ENCODE measurements at places on chromosomes 6 and 20. TPM values are rescaled to one million over a fixed set of nuclear protein-coding genes. Genes with fewer than 3 reads are reported as not detected.

DNA sequence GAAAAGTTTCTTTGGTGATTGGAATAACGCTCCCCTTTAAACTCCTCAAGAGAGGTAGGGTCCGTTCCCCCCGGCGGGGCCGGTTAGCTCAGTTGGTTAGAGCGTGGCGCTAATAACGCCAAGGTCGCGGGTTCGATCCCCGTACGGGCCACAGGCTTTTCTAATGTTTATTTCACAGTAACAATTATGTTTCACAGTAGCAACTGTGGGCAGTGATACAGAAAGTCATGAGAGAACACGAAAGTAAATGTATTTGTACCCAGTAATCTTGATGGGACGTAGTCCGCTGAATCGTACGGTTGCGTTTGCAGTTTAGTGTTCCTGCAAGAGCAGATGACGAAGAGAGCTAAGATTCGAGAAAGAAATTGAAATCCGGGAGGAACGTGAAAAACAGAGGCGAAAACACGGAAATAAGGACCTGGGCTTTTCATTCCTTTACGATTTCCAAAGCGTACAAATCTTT lies 505.5 kb downstream of the PRIM2 start:
- no peak for DNase-seq

- DNase-seq = no peak
Observed at GRCh38 chr6:129695373-129696027, 14.5 kb downstream of the ARHGAP18 start.

DNA sequence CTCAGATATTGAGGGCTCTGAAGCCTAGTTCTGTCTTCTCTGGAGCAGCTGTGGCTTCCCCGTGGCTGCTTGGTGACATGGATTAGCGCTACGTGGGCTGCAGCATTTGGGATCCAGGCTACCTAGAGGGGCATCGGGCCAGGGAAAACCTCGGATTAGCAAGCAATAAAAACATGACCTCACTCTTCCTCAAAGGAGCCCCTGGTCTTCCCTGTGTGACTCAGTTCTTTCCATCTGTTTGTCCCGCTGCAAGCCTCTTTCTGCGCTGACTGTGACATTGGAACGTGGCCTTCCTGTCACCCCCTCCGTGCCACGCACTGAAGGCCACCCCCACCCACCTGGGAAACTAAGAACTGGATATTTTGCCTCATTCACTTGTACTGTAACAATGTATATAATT lies 3.6 kb downstream of the MRGBP start:
- DNase-seq = no peak

DNA sequence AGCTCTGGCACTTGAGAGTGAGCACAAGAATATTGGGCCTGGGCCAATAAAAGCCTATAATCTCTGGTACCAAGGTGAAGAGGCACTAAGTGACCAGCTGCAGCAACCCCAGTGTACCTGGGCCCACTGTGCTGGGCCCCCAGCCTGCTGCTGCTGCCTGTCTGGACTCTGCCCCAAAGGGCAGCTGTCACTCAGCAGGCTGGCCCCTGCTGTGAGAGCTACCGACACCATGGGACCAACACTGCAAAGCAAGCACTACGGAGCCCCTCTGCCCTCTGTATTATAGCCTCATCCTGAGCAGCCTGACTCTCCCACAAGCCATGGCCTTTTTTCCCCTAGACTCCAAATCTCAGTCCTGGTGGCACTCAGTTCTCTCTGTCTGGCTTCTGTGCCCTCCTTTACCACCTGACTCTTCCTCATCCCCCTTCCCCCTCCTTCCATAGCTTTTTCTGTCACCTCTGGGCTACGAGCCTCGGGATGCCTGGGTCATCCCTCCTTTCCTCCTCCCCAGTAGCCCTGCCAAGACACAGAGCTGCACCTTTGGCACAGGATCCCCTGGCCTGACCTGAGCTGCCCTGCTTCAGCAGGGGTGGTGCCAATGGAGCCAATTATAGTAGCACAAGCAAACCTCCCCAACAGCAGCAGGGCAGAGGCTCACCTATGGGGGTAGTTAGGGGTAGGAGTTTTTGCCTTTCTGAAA lies 14.2 kb downstream of the RRP36 start:
- no peak for DNase-seq

GRCh38 chr6:81938014-81938856 lies 185.8 kb upstream of the TENT5A start:
- peak; percentile 67 for DNase-seq

- DNase-seq = no peak
Observed at GRCh38 chr6:62775427-62776022, 435.7 kb upstream of the FKBP1C start.

DNA sequence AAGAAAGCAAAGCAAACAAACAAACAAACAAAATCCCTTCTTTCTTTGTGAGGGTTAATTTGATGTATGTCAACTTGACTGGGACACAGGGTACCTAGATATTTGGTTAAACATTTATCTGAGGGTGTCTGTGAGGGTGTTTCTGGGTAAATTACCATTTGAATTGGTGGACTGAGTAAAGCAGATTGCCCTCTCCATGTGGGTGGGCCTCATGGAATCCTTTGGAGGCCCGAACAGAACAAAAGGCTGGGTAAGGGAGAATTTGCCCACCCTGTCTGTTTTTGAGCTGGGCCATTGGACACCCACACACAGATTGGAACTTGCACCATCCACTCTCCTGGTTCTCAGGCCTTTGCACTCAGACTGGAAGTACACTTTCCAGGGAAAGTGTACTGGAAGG lies 628.8 kb upstream of the CITED2 start:
- peak; percentile 80 for DNase-seq

- DNase-seq = no peak
Observed at GRCh38 chr6:35312076-35312800, 14.6 kb downstream of the DEF6 start.

DNA sequence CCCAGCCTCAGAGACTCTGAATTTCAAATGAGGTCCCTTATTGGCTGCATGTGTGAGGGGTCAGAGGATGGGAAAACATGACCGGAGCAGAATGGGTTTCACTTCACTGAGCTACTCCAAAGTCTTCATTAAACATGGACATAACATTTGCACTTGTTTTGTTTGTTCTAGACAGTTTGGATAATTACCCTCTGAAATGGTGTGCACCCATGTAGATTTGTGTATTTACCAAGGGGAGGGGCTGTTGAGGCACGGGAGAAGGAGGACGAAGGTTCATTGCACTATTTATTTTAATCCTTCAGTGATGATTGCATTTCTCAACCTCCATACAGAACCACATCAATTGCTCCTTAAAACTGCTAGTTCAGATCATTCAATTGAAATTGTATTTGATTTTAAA lies 364.2 kb downstream of the TFAP2B start:
- no peak for DNase-seq

GRCh38 chr20:16672299-16672698 lies 57.5 kb upstream of the SNRPB2 start:
- no peak for DNase-seq

DNA sequence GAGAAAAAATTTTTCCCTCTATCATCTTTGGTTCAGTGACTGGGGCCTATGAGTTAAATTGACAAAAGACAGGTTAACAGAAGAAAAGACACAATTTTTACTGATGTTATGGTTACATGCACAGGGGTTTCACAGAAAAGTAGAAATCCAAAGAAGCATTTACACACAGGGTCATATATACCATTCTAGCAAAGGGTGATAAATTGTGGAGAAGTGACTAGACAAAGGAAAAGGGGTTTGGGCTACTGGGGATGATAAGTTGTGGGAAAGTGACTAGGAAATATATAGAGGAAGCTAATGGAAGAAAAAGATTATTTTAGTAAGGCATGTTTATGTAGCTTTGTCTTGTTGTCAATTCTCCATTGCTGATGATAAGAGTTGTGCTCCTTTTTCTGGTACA lies 276.7 kb upstream of the JARID2 start:
- no peak for DNase-seq

DNA sequence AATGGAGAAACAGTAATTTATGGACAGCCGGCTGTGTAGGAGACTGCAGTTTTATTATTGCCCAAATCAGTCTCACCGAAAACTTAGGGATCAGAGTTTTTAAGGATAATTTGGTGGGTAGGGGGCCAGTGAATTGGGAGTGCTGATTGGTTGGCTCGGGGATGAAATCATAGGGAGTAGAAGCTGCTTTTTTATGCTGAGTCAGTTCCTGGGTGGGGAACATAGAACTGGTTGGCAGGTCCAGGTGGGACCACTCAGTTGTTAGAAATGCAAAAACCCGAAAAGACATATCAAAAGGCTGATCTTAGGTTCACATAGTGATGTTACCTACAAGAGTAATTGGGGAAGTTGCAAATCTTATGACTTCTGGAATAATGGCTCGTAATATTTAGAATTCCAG lies 59.3 kb downstream of the DOP1A start:
- DNase-seq = no peak

- DNase-seq = no peak
Observed at GRCh38 chr6:137530404-137530803, 36.2 kb upstream of the OLIG3 start.

DNA sequence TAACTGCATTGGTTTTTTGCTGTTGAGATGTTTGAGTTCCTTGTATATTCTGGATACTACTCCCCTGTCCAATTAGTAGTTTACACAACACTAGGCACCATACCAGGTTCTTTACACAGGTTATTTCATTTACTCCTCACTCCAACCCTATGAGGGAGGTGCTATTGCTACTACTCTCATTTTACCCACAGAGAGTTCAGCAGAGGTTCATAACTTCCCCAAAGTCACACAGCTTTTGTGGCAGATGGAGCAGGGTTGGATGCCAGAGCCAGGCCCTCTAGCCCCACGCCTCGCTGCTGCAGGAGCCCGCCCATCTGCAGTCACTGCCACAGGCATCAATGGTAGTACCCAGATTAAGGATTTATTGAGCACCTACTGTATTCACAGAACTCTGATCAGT lies 61.7 kb upstream of the MAP3K4 start:
- no peak for DNase-seq

DNA sequence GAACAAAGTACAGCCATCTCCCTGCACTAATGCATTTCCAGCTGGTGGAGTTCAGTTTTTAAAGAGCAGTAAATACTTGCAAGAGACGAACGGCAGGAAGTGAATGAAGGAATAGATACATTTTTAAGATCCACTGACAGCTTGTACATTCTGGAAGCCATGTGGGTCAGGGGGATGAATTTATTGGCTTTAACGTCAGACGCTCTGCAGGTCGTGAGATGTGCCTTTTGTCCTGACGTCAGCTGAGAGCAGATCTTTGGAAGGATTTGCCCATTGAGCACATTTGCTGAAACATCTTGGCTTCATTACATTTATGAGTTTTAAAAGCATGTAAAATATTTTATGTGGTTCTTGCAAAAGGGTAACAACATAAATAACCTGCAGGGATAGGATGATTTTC lies 29.5 kb upstream of the SALL4 start:
- DNase-seq = no peak

- no peak for DNase-seq
Observed at GRCh38 chr20:16273812-16274555, 299.3 kb downstream of the KIF16B start.

GRCh38 chr6:32170294-32170693 lies 5.6 kb downstream of the AGPAT1 start:
- DNase-seq = no peak

GRCh38 chr6:31896856-31897611 lies 464 bp downstream of the EHMT2 start:
- no peak for DNase-seq

DNA sequence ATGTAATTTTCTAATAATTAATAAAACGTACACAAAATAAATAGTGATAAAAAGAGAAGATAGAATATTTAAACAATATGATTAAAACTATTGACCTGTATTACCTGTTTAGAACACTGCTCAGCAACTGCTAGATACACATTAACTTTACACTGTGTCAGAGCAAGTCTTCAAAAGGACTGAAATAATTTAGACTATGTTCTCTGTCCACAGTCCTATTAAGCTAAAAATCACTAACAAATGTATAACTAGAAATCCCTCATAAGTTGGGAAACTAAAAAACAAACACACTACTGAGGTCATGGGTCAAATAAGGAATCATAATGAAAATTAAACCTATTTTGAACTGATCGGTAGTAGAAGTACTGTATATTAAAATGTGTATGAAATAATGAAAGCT lies 181.7 kb downstream of the QKI start:
- DNase-seq = no peak

DNA sequence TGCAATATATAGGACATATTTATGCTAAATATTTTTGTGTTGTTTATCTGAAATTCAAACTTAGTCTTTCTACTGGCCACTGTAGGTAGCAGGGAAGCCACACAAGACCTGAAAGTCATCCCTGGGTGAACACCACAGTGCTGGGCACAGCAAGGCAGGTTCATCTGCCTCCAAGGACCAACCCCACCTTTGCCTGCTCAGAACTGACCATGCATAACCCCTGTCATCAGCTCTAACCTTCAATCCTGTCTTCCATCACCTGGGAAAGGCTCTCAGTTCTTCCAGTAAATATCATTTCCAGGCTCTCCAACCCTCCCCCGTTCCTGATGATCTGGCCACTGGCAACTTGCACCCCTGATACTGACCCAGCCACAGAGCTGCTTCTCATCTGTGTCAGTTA lies 32.7 kb upstream of the CST7 start:
- DNase-seq = peak; percentile 16

DNA sequence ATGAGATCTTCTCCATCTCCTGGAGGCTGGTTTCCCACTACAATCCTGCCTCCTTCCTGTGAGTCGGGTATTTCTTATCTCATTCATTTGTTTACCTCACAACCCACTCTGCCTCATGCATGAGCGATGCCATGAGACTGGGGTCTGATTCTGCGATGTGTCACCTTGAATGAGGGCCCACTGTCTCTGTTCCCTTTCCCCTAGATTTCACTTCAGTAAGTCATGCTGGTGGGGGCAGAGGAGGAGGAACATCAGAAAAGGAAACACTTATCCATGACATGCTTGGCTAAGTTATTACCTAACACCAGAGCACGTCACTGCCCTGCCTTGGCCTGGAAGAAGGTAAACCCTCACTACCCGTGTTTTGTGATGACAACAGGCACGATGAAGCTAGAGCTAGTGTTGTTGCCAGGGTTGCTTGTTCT lies 337.4 kb upstream of the PRDM1 start:
- DNase-seq = no peak

DNA sequence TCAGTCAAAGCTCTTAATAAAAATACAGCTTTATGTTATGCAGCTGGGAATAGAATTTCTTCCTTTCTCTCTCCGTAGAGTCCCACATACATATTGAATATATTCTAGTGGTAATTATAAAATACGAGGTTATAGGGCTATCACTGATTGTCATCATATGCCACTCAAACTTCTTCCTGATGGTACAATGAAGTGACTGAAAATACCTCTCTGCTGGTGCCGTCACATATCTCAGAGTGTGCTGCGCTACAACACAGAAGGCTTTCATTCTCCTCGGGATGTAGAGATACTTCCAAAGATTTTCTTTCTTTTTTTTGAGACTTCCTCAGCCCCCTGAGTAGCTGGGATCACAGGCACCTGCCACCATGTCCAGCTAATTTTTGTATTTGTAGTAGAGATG lies 249.9 kb downstream of the BTBD9 start:
- DNase-seq = no peak

SNPH gene
- 3.3 TPM for total RNA-seq

CEP43 gene
- total RNA-seq = 35.1 TPM

BEND6 gene
- total RNA-seq = 11.9 TPM

AIF1 gene
- total RNA-seq = not detected

ETV7 gene
- total RNA-seq = 2.0 TPM

PAX1 gene
- total RNA-seq = not detected

NKAIN2 gene
- total RNA-seq = not detected

HNF4A gene
- not detected for total RNA-seq

EYS gene
- total RNA-seq = not detected

SLC16A10 gene
- total RNA-seq = not detected
